ENCODE measurements at places on chromosomes 3 and 15. TPM values are rescaled to one million over a fixed set of nuclear protein-coding genes. Genes with fewer than 3 reads are reported as not detected.

The PLA2G4E gene
- total RNA-seq: not detected

The ABTB1 gene
- total RNA-seq: 6.2 TPM

The FGF7 gene
- total RNA-seq: not detected

DNA sequence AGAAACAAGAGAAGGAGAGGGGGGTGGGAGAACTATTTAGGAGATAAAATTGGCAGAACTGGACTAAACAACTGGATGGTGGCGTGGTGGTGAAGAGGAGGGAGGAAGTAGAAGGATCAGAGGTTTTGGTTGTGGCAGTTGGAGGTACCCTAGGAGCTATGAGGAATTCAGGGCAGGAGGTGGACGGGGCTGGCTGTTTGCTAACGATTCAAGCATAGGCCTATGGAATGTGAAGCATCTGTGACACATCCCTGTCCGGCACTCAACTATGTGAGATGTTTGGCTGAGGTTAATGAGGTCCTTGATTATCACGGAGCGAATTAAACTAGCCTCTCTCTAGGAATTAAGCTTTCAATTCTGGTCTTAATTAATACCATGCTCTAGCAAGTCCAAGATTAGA, 13.5 kb downstream of the TARS3 start:
- no peak for DNase-seq

DNA sequence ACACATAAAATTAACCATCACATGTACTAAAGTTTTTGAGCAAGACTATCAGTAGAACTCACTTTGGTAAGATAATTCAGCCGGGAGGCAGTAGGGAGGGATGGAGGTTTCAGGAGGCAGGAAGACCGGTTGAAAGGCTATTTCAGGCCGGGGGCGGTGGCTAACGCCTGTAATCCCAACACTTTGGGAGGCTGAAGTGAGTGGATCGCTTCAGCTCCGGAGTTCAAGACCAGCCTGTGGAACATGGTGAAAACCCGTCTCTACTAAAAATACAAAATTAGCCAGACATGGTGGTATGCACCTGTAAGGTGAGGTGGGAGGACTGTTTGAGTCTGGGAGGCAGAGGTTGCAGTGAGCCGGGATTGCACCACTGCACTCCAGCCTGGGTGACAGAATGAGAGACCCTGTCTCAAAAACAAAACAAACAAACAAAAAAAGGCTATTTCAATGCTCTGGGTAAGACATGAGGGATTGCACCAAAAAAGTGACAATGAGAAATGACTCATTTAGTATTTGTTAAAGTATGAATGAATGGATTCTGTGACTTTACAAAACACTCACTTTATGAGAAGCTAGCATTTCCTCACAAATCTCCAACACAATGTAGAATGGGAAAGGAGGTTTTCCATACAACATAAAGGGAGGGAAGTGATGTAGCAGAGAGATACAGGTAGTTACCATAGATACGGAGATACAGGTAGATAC, 43.9 kb downstream of the SH3BP5 start:
- DNase-seq: no peak

- DNase-seq: no peak
These were observed 104.5 kb downstream of the RPLP1 start for GRCh38 chr15:69557020-69557706.

DNA sequence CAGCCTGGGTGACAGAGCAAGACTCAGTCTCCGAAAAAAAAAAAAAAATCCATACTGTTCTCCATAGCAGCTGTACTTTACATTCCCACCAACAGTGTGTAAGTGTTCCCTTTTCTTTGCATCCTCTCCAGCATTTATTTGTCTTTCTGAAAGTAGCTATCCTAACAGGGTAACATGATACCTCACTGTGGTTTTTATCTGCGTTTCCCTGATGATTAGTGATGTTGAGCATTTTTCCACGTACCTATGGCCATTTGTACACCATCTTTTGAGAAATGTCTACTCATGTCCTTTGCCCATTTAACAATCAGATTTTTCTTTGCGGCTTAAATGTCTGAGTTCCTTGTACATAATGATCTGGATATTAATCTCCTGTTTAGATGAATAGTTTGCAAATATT, 119.3 kb downstream of the RFX7 start:
- no peak for DNase-seq

DNA sequence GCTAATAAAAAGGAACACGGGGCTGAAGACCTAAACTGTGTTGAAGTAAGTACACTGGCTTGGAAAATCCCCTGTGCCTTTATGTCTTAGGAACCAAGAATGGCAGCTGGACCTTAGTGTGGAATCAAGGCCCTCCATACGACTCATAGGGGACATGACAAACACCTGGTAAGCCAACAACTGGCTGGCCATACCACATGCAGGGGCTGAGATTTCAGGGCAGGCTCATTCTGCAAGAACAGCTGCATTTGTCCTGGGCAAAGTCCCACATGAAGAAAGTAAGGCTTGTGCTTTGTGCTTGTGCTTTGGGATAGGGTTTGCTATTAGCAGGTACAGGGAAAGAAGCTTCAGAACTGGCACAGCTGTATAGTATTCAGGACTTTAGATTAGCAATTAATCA, 18.0 kb downstream of the ETV5 start:
- no peak for DNase-seq

- DNase-seq: no peak
These were observed 1016.0 kb downstream of the MCTP2 start for GRCh38 chr15:95247071-95247984.

GRCh38 chr3:12187448-12188327, 29.0 kb upstream of the TIMP4 start:
- no peak for DNase-seq

DNA sequence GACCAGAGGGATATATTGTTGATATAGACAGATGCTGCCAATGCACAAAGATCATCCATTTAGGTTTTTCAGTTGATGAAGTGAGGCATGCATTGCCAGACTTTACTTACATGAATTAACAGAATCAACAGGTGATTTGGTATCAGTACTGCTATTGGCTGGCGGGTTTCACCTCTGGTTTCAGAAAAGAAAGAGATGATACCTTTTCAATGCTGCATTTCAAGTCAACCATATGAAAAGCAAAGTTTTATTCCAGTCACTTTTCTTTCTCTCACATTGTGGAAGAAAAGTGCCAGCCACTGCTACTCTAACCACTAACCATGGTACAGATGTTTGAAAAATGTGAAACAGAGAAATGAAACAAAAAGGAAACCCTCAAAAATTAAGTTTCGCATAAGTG, 289.1 kb downstream of the TIGIT start:
- no peak for DNase-seq
